ENCODE measurements at places on chromosomes 1 and 21.

DNA sequence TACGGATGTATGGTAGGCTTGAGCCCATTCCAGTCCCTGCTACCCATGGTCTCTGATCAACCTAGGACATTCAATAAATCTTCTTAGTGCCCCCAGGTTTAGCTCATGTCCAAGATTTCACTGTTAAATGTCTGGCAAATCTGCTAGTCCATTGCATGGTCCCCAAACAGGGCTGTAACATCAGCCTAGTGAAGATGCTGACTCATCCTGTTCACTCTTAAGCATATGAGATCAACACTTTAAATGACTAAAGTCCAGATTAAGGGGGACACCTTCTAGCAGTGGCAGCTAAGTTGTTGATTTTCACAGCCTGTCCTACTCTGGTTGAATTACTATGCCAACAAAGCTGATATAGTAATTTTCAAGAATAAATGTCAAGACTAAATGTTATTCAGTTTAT is 46.5 kb upstream of the NUF2 start:
- no peak for DNase-seq

DNA sequence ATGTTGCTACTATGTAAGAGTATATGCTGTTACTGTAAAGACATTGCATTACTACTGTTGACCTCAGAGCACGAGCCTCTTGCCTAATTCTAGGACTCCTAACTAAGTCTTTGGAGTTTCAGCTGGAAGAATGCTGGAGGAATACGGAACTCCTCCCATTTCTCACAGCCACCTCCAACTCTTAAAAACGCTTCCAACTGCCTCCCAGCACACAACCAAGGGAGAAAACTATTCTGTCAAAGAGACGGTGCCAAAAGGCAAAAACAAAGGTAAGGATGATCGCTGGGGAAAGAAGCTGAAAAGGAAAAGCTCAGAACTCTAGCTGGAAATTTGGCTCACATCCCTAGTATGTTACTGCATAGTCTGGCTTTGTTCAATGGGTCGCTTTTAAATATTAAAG is at the start of gene FMO2:
Gene FMO2 (plus strand): TSS at position 210 of the 400 bp plus-strand sequence. CDS start 414 bp downstream, outside the sequence.
- DNase-seq = no peak

GRCh38 chr1:94524531-94524930 is 17.0 kb downstream of the F3 start:
- no peak for DNase-seq

- DNase-seq = no peak
Observed at GRCh38 chr1:13663969-13664368, 36.0 kb upstream of the PRDM2 start.

GRCh38 chr1:66217021-66217420 is 316.9 kb upstream of the SGIP1 start:
- DNase-seq = no peak

GRCh38 chr1:18161690-18162089 is 54.1 kb downstream of the IGSF21 start:
- DNase-seq = no peak

- DNase-seq = no peak
Observed at GRCh38 chr1:197933647-197934046, 16.5 kb downstream of the LHX9 start.

- no peak for DNase-seq
Observed at GRCh38 chr1:226882631-226883409, 12.4 kb downstream of the PSEN2 start.

DNA sequence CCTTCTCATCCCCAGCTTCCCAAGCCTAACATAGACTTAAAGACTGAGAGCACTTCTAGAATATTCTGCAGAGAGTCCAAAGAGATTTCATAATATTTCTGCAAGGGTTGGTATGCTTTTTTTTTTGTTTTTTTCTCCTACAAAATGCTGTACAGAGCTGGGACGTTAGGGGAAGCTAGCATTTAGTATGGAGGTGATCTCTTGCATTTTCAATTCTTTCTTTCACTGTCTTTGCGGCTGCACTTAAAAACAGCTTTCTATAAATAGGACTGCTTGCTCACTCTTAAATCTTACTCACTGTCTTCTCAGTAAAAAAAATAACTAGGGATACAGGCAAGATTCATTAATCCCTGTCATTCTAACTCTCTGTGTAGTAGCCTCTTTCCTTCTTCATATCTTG is 7.4 kb downstream of the DSCAM start:
- no peak for DNase-seq

DNA sequence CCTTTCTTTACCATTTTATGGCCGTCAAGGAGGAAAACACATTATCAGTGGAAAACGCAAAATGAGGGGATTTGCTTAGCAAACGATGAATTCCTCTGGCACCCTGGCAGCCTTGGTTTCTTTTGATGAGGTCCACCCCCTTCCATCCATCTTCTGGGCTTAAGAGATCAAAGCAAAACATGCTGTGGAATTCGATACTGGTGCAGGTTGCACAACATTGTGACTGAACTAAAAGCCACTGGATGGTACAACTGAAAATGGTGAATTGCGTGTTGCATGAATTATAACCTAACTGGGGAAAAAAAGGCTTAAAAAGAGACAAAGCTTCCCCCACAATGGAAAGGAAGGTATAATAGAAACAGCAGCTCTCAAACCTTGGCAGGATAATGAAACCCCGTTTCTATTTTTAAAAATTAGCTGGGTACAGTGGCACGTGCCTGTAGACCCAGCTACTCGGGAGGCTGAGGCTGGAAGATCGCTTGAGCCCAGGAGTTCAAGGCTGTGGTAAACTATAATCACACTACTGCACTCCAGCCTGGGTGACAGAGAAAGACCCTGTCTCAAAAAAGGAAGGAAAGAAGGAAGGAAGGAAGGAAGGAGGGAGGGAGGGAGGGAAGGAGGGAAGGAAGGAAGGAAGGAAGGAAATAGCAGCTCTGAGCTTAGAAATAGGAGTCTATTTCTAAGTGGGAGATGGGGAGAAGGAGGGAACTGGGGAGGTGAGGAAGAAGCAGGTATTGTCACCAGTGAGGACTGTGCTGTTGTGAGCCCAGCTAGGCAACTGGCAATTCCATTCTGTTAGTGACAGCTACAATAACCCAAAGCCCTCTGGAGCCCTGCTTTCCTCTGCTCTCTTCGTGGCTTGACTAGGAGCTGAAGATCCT is 29.0 kb upstream of the LGALS8 start:
- DNase-seq = no peak

DNA sequence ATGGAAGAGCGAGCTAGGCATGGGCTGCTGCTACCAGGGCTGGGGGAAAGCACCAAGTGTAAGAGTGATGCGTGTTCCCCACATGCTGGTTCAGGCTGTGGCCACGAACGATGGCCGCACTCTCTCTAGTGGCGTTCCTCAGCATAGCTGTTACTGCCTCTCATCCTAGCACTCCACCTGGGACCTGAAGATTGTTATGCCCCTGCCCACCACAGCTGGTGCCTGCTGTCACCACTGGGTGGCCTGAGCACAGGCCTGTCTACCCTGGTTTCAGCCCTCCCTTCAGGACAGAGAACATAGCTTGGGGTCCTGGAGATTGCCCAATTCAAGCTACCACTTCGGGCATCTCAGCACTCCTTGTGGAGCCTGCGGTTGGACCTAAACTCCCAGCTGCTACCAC is 80.1 kb upstream of the PDC start:
- DNase-seq = no peak

- no peak for DNase-seq
Observed at GRCh38 chr1:6410248-6410893, 9.3 kb downstream of the HES2 start.

- no peak for DNase-seq
Observed at GRCh38 chr21:38984568-38984967, 178.8 kb downstream of the ETS2 start.

GRCh38 chr1:12460121-12460520 is 157.9 kb downstream of the DHRS3 start:
- no peak for DNase-seq

- DNase-seq = no peak
Observed at GRCh38 chr21:35254006-35254764, 205.1 kb upstream of the RUNX1 start.

GRCh38 chr21:37413553-37414291 is 47.1 kb downstream of the DYRK1A start:
- DNase-seq = no peak

Data from esophagus muscularis mucosa (tissue), 4 donors.